ENCODE measurements at places on chromosomes 6 and 20.
A peak's percentile ranks its signal among the peaks of the same experiment; 100 is the strongest.

GRCh38 chr20:32912688-32913087 is 54.0 kb downstream of the EFCAB8 start:
- DNase-seq: peak; percentile 32

- no peak for DNase-seq
These were observed 4.1 kb downstream of the PRR18 start for GRCh38 chr6:166304106-166304505.

DNA sequence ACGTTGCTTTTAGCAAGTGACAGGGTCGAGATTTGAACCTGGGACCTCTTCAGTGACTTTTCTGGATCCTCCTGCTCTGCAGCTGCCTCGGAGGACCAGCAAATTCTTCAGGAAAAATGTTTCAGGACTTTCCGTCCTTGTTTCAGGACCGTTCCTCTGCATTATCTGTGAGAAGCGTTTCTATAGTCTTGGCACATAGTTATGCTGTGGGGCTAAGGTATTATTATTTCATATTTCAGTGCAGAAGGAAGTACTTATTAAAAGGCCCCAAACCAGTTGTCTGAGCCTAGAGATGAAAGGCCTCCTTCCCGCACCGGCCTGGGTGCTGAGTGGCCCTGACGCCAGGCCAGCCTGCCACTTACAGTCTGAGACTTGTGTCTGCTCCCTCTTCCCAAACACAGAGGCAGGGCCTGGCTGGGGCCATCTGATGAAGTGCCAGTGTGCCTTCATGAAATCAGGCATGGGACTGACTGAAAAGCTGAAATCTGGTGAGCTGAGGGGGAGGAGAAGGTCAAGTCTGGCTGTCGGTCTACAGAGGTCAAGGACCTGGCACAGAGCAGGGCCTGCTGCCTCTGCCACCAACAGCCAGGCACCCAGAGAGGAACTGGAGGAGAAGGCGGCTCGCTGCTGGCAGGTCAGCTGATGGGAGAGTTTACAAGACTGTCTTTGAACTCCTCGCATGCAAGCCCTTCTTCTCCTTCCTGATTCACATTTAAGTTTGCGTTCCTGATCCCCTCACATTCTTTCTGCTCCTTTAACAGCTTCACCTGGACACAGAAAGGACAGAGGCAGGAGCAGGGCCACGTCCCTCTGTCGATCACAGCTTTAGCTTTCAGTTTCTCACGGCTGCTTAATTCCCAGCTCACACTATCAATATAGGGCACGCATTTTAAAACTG is 8.9 kb upstream of the QKI start:
- DNase-seq: no peak

- DNase-seq: peak; percentile 45
These were observed 22.8 kb downstream of the SRSF3 start for GRCh38 chr6:36616893-36617521.

- no peak for DNase-seq
These were observed 6.7 kb upstream of the DNAAF9 start for GRCh38 chr20:3414122-3414521.

- DNase-seq: peak; percentile 82
These were observed 101.8 kb downstream of the TRERF1 start for GRCh38 chr6:42349753-42350511.

DNA sequence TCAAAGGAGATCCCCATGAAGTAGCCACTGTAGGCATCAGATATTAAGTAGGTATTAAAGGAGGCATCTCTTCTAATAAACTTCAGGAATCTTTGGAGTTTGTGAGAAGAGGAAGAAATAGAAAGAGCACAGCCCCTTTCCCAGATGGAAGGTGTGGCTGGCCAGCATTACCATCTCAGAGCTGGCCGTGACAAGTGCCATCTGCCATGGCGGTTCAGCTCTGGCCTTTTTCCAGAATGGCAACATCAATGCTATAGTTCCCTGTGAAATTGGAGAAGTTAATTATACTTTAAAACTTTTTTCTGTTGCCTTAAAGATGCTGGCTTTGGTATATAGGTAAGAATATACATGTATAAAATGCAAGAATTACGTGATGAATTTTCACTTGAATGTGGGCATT is 51.9 kb upstream of the MCUR1 start:
- no peak for DNase-seq

DNA sequence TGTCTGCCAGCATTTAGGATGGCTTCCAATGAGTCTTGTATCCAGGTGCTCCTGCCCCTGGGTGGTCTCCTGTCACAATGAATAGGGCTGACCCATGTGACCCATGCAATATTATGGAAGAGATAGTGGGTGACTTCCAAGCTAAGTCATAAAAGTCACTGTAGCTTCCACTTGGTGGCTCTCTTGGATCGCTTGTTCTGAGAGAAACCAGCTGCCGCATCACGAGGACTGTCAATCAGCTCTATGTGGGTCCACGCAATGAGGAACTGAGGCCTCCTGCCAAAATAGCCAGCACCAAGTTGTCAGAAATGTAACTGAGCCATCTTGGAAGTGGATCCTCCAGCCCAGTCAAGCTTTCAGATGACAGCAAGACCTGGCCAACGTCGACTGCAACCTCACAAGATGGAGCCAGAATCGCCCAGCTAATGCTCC is 14.9 kb upstream of the MATN4 start:
- peak; percentile 47 for DNase-seq

DNA sequence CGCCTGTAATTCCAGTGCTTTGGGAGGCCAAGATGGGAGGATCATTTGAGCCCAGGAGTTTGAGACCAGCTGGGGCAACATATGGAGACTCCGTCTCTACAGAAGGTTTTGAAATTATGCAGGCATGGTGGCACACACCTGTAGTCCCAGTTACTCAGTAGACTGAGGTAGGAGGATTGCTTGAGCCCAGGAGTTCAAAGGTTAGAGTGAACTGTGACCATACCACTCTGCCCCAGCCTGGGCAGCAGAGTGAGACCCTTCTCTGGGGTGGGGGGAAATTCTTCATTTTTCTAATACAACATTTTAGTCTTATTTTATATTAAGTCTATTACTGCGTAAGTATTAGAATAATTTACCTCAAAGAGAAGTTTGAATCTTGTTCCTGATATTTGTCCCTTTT is 20.1 kb upstream of the SUMO4 start:
- DNase-seq: no peak

GRCh38 chr6:89910902-89911240 is 16.6 kb downstream of the GJA10 start:
- DNase-seq: no peak

DNA sequence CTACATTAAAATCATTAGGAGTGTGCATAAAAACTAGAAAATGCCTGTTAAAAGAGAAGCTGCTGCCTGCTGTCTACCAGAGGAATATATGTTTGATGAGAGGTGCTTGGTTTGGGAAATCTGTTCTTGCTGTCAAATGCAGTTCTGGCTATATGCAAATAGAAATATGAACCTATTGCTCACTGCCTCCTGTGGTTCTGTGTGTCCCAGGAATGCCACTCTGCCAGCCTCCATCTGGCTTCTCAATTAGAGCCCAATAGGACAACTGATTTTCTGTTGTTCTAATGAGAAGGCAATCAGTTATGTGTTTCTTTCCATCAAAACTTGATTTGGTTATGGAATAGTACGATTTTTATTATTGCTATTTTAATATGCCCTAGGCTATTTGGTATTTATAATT is 759.7 kb downstream of the HDGFL1 start:
- DNase-seq: no peak

- no peak for DNase-seq
These were observed 1418.5 kb downstream of the KHDRBS2 start for GRCh38 chr6:60867548-60867947.
